T-helper 2 cell (primary cell): ENCODE measurements at places on chromosomes 13 and 19.

- DNase-seq: no peak
Measured at GRCh38 chr13:80577926-80578670, 237.2 kb upstream of the SPRY2 start.

DNA sequence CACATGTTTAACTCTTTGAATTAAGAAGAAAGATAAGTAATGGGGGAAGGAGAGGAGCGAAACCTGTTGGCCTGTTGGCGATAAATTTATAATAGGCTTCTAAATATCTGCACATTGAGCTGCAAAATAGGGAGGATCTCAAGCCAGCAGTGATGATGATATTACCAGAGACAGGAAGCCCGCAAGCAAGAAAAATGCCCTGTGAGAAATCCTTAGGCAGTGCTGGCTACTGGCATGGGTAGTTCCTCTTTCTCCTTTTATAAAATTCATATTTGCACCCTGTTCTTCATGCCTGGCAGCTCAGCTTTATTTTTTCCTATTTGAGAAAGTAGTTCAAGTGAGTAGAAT lies 858 bp upstream of the USP12 start:
- peak; percentile 59 for DNase-seq

DNA sequence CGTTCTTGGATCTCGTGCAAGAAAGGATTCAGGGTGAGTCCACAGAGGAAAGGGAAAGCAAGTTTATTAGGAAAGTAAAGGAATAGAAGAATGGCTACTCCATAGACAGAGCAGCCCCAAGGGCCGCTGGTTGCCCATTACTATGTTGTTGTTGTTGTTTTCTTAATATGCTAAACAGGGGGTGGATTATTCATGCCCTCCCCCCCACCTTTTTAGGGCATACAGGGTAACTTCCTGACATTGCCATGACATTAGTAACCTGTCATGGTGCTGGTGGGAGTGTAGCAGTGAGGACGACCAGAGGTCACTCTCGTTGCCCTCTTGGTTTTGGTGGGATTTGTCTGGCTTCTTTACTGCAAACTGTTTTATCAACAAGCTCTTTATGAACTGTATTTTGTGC lies 29.1 kb upstream of the PCDH9 start:
- DNase-seq: no peak

- no peak for DNase-seq
Measured at GRCh38 chr13:99572131-99572530, 70.9 kb downstream of the TM9SF2 start.

DNA sequence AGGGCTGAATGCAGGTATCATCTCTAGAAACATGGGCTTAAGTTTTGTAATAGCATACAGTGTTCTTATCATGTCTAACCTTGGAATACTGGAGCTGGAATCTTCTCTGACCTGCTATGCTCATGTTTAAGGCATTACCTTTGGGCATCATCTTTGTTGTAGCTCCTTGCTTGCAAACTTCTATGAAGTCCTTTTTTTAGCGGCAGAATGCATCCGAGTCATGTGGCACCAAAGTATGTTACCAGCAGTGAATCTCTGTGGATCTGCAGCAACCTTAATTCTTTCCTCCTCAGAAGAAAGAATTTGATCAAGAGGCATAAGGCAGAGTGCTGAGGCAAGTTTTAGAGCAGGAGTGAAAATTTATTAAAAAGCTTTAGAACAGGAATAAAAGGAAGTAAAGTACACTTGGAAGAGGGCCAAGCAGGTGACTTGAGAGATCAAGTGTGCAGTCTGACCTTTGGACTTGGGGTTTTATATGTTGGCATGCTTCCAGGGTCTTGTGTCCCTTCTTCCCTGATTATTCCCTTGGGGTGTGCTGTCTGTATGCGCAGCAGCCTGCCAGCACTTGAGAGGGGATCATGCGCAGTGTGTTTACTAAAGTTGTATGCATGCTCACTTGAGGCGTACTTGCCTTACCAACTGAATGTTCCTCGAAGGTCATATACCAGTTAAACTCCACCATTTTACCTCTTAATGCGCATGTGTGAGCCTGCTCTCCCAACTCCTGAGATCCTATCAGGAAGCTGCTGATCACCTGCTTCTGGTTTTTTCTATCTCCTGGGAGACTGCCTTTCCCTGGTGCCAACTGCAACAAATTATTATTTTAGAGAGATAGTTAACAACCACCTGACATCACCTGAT lies 115.5 kb downstream of the LACC1 start:
- DNase-seq: no peak

DNA sequence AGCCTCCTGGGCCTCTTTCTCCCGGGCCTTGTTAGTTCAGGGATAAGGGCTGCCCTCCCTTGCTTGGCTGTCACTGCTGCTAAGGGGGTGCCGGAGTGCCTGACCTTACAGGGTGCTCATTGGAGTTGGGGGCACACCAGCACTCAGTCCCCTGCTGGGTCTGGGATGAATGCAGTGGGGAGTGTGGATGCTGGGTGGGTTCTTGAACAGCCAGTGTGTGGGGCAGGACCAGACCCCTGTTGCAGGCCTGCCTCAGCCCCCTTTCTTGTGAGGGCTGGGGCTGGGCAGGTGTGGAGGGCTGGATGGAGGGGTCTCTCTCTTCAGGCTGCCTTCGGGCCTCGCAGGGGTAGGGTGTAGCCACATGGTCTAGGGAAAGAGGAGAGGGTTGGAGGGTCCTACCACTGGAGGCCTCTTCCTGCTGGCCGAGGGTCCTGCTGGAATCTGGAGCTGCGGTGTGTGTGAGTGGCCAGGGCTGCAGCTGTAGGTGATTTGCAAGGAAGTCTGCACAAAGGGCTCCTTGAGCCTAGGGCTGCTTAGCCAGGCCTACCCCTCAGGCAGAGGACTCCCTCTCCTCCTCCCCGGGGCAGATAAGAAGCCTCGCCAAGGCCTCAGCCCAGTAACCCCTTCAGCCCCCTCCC lies 3.2 kb downstream of the CEBPA start:
- no peak for DNase-seq

- no peak for DNase-seq
Measured at GRCh38 chr13:32316501-32316900, 1.2 kb downstream of the BRCA2 start.

GRCh38 chr19:33394006-33394722 lies 20.7 kb downstream of the CEBPG start:
- no peak for DNase-seq

- DNase-seq: no peak
Measured at GRCh38 chr19:41711376-41712261, 3.2 kb downstream of the CEACAM5 start.

- DNase-seq: no peak
Measured at GRCh38 chr13:29743201-29743786, 107.1 kb downstream of the UBL3 start.

DNA sequence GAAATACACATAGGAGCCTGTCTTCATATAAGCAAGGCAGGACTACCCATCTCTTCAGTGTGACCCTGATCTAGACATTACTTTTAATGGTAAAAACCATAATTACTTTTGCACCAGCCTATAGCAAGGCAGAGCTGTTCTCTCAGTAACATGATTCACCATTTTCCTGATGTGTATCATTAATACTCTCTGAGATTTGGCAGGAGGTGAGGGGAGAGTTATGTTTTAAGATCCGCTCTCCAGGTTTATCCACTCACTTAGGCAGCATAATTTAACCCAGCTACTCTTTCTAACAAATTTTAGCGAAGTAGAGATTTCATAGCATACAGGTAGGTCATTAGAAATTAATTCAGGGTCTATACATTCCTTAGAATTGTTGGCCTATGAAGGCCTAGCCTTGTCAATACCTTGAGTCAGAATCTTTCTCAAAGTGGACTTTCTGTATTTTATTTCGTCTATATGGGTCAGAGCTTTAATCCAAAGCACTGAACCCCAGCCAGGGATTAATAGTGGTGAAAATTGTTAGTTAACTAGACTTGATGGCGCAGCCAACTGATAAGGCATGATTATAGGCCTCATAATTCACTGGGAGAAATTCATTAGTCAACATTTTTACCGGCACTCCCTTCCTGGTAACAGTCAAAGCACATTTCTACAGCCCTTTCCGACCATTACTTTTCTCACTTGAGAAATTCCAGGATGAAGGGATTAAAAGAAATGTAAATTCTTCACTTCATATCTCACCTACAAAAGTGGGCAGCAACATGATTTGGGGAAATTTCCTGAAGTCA lies 955.1 kb downstream of the DIAPH3 start:
- no peak for DNase-seq

- DNase-seq: no peak
Measured at GRCh38 chr13:82905071-82905470, 977.2 kb downstream of the SLITRK1 start.

GRCh38 chr19:29528350-29528945 lies 2.7 kb downstream of the VSTM2B start:
- DNase-seq: peak; percentile 80

DNA sequence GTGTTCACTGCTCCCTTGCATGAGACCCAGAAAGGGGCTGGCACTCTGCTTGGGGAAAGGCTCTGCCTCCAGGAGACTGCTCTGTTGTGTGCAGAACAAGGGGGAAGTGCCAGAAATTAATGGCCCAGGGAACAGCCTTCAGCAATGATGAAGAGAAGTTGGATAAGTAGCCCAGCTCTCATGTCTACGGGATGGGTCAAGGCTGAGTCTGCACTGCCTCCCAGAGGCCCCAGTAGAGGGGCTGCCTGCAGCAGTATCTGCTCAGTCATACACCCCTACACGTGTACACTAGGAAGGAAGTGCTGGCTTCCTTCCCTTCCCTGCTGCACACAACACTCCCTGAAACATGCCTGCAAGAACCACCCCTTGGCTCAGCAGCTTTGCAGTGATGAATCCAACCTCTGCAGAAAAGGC lies 54.6 kb upstream of the URI1 start:
- DNase-seq: no peak

- no peak for DNase-seq
Measured at GRCh38 chr19:48568345-48568886, 16.4 kb downstream of the SULT2B1 start.

DNA sequence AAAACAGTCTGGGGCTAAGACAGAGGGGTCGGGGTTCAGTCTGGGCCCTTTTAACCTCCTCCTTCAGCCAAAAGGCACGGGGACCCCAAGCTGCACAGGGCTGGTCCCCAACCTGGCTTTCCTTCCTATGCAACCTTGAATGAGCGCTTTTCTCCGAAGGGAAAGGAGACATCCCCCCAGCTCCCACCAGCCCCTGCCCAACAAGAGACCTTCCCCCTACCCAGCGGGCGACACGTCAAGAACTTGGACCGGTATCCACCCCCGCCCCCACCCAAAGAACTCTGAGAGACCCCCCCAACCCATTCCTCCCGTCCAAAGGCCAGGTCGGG lies 35.0 kb upstream of the NANOS3 start:
- no peak for DNase-seq

DNA sequence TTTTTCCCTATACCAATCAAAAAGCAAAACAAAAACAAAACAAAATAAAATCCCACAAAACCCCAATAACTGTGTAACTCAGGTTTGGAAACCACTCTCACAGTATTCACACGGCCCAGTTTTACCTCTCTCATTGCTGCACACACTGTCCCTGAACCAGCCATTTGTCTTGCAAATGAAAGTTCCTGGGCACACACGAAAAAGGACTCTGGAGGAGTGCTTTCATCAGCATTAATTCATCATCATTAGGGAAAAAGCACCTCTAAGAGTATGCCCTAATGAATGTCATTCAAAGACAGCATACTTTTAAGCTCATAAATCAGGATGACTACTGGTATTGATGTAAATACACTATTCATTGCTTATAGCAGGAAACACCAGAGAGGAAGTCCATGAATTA lies 306.3 kb downstream of the DNAJC15 start:
- DNase-seq: no peak

DNA sequence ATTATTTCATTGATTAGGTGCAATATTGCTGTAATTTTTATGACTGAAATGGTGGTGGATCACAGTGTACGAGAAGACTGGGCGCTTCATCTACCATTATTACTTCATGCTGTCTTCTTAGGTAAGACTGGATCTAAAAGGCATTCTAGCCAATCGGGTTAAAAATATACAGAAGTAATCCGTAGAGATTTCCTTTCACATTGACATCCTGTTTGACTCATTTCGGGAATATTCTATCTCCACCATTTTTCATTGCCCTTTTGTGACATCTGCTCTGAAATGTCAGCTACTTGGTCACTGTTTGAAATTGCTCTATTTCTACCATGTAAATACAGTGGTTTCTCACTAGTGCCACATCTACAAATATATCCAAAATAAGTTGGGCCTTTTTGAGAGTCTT lies 90.2 kb downstream of the ZAR1L start:
- DNase-seq: no peak

DNA sequence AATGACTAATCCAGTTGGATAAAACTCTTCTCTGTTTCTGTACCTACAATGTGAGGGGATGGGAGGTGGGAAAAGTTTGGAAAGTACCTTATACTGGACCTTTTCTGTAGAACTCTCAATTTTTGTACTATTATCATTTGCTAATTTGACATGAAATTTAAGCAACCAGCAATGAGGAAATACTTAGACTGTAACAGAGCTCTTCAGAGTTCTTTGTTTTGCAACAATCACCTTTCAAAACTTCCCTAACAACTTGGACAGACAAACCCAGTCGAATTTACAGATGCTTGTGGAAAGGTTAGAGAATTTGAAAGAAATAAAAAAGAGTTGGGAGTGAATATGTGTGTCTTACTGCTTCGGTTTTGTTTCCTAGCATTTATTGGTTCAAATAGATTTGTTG lies 16.8 kb downstream of the KBTBD7 start:
- no peak for DNase-seq

DNA sequence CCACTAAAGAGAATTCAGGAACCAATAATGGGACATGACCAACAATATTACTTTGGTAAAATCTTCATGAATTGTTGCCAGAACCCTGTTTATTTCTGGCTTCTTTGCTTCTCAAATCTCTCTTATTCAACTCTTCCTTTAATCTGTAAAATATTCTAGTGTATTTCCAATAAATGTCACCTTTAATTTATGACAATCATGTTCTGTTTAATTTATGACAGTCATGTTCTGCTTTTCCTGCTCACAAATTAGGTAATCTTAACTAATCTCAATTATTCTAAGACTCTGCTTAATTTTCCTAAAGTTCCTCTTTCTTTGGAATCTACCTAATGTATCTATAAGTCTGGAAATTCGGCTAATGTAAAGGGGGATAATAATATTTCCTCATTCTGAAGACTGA lies 847.6 kb upstream of the KLHL1 start:
- DNase-seq: no peak

DNA sequence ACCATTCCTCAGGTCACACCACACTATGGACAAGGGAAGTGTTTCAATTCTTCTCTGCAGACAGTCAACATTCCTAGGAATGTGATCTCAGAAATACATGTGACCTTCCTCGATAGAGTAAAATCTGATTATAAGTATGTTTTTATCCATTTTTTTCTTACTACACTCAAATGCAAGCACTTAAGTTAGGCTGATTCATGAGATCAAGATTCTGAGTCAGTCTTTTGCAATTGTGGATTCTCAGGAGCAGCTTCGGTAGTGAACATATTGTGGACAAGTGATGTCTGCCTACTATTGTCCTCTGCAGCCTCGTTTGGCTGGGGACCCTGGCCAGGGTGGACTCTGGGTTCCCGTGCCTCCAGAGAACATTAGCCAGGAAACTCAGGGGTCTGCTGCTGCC lies 3.2 kb downstream of the SERPINE3 start:
- DNase-seq: no peak

DNA sequence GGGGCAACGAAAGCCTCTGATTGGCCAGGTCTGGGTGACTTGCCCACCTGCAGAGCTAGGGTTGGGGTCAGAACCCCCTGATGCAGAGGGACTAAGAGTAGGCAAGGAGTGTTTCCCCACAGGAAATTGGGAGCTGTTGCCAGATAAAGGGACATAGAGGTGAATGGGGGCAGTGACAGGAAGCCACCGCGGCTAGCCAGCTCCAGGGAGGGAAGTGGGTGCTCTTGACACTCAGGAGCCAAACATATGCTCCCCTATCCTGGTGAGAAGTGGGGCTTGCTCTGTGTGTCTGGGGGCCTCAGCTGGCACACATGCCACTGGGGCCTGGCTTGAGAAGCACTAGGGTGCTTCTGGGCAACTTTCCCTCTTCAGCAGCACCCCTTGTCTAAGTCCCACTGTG lies 26.0 kb downstream of the WDR88 start:
- DNase-seq: no peak
